Cerebellar cortex (tissue), 1 donor: ENCODE measurements at places on chromosomes 3 and 15.

- no peak for DNase-seq
These were observed 138.2 kb downstream of the EPHA3 start for GRCh38 chr3:89245612-89246011.

DNA sequence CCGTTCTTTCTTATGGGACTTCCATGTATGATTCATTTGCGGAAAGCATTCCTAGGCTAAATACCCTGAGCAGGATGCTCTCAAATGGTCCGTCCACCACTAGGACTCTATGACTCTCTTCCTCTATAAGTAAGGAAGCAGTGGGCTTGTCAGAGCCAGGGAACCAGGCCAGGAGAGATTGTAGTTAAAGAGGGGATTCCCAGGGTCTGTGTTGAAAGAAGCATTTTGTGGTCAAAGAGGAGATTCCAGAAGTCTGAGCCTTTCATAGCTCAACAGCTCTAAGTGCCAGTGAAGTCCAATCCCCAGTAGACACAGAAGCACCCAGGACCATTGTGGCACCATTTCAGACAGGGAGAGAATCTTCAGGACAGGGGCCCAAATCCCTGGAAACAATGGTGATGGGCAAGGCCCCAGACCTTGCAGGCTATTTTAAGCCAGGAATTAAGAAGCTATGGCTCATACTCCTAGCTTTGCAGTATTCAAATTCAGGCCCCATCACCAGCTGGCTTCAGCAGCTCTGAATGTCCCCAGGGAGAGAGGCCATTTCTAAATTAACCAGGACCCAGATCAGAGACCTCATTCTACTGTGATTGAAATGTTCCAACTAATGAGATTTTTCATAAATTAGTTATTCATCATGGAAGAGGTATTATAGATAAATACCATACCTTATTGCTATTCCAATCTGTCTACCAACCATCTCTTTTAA, 81.7 kb downstream of the CD47 start:
- DNase-seq = no peak

GRCh38 chr15:80873366-80873952, 94.3 kb downstream of the CEMIP start:
- no peak for DNase-seq

- no peak for DNase-seq
These were observed at the start of gene NOX5 for GRCh38 chr15:69014454-69014853. TSS of gene NOX5 (plus strand) at chr15:69014695. CDS start at chr15:69014736, 41 bp downstream.

DNA sequence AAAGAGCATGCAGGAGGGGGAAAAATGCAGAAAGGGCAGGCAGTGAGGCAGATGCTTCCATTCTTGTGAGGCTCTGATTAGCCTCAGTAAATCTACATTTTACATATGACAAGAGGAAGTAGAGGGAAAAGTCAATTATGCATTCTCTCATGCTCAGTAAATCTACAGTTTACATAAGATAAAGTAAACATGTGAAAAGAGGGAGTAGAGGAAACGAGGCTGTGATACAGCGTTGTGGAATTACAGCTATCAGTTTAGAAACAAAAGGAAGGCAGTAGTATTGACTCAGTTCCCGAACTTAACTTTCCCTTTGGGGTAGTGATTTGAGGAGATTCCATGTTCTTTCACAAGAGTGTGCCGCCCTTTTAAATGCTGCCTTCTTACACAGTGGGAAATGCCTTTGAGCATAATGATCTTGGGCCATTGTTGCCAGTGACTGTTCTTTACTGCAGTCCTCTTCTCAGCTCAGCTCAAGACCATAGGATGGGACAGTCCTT, 39.3 kb downstream of the OSTN start:
- DNase-seq = no peak

DNA sequence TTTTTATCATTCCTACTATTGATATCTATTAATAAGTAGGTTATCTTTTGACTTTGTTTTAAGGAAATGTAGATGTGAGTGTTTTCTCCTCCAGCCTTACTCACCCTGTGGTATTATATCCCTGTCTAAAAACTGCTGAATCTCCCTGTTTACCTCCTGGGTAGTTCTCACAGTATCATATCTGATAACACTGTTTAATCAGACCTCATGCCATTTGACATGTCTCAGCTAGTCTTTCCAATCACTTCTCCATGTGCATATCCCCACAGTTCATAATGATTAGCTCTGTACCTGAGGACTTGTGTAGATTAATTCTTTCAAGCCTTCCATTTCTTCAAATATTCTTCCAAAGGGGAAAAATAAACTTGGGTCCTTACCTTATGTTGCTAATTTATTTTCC, 30.7 kb downstream of the DUOX2 start:
- DNase-seq = no peak

DNA sequence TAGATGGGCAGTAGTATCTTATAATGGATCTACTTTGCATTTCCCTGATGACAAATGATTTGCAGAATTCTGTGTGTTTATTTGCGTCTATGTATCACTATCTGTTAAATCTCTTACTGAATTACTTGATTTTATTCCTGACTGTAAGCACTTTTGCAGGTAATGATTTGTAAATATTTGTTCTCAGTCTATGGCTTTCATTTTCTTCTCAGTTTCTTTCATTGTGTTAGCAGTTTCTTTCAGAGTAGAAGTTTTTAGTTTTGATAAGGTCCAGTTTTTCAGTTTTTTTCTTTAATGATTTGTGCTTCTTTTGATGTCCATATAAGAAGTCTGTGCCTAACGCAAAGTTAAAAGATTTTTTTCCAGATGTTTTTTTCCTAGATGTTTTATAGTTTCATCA, 12.9 kb downstream of the SLC25A36 start:
- no peak for DNase-seq

- DNase-seq = no peak
These were observed 8.7 kb upstream of the ST3GAL6 start for GRCh38 chr3:98754483-98754882.

- DNase-seq = no peak
These were observed 6.7 kb downstream of the RNU6-1 start for GRCh38 chr15:67832897-67833709.

DNA sequence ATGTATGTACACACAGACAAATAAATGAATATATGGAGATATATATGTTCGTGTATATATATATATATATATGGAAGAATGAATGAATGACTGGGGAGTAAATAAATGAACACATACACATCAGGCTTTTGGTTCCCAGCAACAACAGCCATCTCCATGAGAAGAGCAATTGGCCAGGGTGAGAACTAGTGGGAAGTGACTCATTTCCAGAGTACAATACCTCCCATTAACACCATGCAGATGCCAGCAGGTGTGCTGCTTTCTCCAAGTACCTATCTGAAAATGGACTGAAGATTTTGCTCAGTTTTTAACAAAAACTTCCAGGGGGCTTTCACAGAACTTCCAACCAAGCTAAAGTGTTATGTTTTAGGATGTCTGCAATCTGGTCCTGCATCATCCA, 179.8 kb upstream of the SLC2A2 start:
- no peak for DNase-seq

GRCh38 chr15:69610277-69610676, 157.7 kb downstream of the RPLP1 start:
- DNase-seq = no peak

GRCh38 chr3:61980041-61980440, 393.3 kb downstream of the FEZF2 start:
- no peak for DNase-seq

- no peak for DNase-seq
These were observed 5.2 kb downstream of the HEG1 start for GRCh38 chr3:125050488-125051090.

DNA sequence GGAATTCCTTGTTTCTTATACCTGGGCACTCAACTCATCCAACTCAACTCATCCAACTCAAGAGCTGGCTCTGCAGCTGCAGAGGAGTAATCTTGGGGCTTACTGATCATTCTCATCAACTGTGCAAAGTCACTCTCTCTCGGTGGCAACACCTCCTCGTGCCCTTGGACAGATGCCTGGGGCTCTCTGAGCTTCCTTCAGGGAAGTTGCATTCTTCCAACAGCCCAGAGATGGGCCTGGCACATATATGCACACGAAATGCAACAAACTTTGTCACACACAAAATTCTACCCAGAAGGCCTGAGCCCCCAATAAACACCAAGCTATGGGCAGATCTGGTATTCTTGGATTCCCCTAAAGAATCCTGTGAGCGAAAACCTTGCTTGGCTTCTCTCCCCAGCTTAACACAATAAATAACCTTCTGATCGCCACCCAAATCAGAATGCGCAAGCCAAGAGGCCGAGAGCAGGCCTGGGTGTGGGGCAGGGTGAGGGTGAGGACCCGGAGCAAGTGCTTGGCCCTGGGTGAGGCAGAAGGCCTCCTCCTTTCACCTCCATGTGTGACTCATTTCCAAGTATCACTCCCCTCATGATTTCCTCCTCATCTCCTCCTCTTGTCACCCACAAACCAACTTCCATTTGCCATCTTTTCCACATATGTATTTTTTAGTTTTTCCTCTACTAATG, 15.4 kb downstream of the TGM5 start:
- no peak for DNase-seq

GRCh38 chr3:16468002-16468335, 45.5 kb downstream of the RFTN1 start:
- no peak for DNase-seq

- no peak for DNase-seq
These were observed 29.6 kb downstream of the PPP4R2 start for GRCh38 chr3:73026111-73026759.

DNA sequence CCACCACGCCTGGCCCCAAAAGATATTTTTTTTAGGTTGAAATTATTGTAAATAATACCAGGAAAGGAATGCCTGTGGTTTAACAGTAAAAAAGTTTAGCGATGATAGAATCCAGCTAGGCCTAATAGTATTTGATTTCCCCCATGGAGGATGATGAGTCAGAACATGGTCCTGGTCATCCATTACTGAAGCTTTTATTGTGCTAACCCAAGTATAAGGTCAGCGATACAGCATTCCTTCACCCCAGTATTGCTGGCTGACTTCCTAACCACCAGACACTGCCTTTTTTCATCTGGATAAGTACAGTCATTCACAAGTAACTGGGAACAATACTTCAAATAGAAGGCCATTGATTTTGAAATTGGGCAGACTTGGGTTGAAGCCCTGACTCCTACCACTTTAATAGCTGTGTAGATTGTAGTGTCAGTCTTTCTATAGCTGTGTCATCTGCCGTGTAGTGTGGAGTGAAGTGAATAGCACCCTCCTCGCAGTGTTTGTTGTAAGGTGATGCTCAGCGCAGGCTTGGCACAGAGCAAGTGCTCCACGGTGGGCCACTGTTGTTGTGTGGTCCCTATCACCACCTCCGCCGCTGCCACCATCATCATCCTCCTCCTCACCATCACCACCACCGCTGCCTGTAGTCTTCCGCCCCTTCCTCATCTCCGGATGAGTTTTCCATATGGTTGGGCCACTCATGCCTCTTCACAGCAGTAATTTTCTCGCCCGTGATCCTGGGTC, 436.0 kb upstream of the TPM1 start:
- no peak for DNase-seq

DNA sequence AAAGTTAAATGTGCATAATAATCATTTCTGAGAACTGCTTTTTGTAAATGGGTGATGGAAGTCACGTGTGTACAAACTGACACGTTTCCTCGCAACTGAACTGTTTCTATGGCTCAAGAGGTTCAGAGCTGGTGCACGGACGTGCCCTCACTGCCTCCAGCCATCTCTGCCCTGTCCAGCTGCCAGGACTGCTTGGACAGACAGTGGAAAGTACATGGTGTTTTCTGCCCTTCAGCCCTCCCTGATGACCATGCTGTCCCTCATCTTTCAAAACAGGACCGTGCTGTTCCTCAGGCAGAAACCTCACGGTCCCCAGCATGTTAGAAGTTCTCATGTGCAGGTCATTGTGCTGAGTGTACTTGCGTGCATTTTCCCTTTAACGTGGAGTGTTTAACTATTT, 38.7 kb downstream of the GJD2 start:
- no peak for DNase-seq

DNA sequence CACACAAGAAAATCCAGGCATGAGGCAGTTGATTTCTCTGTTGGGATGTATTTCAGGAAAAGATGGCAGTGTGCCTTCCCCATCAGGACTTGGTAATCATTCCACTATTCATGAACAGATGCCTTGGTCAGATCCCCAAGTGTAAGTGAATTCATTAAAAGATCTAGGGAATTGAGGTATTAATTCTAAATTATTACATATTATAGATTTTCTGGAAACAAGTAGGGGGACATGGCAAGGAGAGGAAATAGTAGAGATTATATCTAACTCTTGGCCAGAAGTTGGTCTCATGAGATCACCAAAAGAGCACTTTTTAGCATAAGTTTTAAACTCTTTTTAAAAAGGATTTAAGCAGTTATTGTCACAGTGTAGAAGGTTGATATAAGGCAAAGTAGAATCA, 74.4 kb upstream of the MDFIC2 start:
- no peak for DNase-seq

- peak; percentile 22 for DNase-seq
These were observed 31.4 kb upstream of the PRTG start for GRCh38 chr15:55774113-55774970.

DNA sequence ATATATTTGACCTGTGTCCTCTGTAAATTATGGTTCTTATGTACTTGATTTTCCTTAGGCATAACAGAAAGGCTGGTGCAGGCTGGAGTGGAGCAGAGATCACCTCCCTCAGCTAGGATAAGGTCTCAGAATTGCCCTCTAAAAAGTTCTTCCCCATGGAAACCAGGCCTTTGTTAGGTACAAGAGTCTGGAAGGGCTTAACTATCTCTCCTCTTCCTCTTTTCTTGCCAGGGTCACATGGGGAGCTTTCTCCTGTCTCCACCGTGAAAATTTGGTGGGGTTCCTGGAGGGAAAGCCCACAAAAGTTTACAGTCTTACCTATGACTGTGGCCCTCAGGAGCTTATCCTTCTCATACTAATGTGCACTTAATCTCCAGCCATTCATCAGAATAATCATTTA, 633.2 kb downstream of the MCTP2 start:
- no peak for DNase-seq

GRCh38 chr3:7682822-7683229, 818.8 kb upstream of the LMCD1 start:
- DNase-seq = no peak

DNA sequence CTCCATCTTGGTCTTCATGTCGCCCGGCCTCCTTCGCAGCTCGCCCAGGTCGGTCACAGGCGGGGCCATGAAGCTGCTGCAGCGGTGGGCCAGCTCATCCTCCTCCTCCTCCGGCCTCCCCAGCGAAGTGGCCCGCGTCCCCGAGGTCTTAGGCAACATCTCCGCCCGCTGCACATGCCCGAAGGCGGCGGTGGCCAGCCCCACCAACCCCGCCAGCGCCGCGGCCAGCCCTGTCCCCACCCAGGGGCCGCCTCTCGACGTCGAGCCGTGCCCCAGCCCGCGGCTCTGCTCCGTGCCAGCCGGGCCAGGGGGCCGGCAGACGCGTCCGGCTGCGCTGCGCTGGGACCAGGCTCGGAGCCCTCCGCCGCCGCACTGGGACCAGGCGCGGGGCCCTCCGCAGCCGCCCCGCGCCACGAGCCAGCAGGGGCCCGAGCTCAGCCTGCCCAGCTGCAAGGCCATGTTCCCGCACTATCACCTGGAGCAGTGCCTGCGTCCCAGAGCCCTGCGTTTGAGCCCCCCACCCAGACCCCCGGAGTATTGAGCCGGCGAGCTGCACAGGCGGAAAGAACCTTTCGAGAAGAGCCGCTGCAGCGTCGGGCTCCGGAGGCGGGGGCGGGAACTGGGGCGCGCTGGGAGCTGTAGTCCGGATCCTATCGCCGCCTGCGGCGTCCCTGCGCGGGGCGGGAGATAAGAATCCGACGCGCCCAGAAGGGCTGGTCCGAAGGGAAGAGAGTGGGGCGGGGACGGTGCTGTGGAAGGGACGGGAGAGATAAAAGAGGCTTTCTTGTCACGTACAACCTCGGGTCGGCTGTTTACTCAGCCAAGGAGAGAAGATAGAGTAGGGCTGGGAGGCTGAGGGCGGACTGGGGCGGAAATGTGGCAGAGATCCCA, at the start of gene CPOX:
CPOX (minus strand) TSS at position 566 of the 891 bp plus-strand sequence; CDS start at position 459, 107 bp downstream.
- peak; percentile 82 for DNase-seq

GRCh38 chr15:80525853-80526252, 121.7 kb downstream of the ARNT2 start:
- DNase-seq = no peak
